ENCODE measurements at places on chromosomes 5 and 9. TPM values are rescaled to one million over a fixed set of nuclear protein-coding genes. Genes with fewer than 3 reads are reported as not detected.

GRCh38 chr5:63401436-63402046, 560.7 kb downstream of the HTR1A start:
- no peak for DNase-seq

DNA sequence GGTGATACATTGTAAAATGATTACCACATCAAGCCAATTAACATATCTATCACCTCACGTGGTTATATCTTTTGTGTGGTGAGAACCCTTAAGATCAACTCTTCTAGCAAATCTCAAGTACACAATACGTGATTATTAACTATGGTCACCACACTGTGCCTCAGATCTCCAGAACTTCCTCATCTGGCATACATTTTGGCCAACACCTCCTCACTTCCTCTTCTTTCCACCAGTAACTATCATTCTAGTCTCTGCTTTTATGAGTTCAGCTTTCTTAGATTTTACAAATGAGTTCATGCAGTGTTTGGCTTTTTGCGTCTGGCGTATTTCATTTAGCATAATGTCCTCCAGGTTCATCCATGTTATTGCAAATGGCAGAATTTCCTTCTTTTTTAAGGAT, 35.8 kb downstream of the PRKACG start:
- DNase-seq = no peak

DNA sequence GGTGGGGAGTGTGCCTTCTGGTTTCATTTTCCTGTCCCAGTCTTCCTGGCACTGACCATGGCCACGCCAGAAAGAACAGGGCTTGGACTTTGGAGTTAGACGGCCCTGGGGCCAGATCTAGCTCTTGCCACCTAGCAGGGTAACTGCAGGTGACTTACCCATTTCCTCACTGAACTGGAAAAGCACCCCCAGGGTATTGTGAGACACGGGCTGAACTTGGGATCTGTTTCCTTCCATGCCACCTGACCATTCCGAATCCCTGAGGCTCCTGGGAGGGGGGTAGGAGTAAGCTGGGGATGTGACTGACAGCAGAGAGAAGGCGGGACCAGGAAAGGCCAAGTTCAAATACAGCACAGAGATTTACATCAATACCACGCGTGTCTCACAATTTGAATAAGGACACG, 9.4 kb downstream of the HNRNPAB start:
- DNase-seq = peak; percentile 69

DNA sequence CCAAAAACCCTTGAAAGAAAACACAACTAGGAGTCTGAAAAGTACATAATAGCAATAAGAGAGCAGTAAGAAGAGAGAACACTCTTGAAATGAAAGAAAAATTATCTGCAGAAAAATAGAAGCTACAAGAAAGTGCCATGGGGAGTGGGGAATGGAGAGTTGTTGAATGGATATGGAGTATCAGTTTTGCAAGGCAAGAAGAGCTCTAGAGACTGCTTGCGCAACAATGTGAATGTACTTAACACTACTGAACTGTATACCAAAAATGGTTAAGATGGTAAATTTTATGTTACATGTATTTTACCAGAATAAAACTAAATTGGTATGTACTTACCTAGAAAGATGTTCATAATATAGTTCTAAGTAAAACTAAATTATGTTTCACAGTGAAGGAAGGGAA, 54.8 kb upstream of the RASGRF2 start:
- no peak for DNase-seq

DNA sequence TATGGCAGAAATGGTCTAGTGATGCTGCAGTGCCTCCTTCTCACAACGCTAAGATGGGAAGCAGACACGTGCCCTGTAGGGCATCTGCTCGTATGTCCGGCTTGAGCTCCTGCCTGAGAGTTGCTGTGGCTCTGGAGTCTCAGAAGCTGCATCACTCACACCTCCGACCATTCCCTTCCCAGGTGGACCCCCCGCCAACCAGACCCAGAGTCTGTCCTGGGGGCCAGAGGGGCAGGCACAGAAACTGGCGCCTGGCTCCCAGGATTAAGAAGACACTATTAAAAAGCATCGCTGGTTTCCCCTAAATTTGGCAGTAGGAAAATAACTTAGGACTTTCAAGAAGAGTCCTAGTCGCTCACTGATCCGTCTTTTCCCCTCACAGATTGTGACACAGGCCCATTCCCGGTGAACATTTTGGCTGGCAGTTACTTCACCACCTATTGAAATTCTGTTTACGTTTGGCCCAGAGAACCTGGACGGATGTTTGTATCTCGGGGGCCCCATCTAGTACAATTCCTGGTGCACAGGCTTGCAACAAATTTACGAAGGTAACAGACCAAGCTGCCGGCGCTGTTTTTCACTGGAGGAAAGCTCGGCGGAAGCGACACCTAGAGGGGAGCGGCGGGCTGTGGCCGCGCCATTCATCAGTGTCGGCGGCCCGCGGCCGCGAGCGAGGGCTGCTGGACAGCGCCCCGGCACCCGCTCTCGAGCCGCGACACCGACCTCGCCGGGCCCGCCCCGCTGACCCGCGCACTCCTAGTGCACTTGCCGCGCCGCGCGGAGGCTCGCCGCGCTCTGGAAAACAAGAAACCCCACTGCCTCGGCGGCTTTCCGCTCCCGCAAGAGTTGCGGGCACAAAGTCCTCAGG, 1.6 kb downstream of the FSTL4 start:
- peak; percentile 70 for DNase-seq

- no peak for DNase-seq
Measured at GRCh38 chr9:111940697-111941096, 44.1 kb downstream of the UGCG start.

DNA sequence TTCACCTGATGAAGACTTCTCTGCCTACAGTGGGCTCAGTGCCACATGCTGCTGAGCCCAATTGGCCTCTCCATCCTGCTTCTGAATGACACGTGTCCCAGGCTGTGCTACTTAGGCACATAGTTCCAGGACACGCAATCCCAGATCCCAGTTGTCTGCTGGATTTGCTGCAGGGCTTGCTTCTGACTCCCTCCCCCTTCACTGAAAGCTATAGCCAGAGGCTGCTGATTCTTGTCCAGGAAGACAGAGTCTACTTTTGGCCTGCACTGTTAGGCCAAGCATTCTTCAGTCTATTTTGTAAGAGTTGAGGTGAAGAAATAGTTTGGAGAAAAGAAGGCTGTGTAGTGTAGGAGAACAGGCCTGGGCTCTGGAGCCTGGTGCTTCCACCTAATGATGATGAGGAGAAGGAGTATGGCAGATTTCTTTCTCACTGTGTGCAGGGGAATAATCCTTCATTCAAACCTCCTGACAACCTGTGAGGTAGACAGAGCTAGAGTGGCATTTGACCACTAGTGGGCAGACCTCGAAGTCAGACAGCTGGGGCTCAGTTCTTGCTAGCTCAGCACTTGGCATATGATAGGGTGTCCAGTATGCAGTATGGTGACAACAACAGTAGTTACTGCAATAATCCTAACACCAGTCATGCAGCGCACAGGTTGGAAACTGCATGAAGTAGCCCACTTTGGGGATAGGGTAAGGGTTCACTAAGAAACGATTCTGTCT, 19.5 kb upstream of the ASPN start:
- DNase-seq = peak; percentile 43

- no peak for DNase-seq
Measured at GRCh38 chr5:160837211-160837610, 14.8 kb downstream of the ATP10B start.

- peak; percentile 50 for DNase-seq
Measured at GRCh38 chr5:142611154-142611553, 74.7 kb downstream of the FGF1 start.

DNA sequence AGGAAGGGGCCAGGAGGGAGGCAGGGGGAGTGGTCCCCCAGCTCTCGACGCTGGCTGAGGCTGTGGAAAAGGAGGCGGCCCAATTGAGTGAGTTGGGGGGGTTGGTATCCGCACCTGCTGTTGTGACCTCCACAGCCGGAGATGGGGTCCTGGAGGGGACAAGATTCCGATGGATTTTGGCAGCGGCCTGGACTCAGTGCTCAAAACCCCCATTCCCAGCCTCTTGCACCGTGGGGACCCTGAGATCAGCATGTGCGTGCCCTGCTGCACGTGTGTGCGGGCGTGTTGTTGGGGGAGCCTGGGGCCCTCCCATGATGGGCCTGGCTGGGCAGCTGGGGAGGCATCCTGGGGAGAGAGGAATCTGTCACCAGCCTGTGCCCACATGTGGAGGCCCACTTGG, 15.0 kb downstream of the CNTFR start:
- DNase-seq = no peak

DNA sequence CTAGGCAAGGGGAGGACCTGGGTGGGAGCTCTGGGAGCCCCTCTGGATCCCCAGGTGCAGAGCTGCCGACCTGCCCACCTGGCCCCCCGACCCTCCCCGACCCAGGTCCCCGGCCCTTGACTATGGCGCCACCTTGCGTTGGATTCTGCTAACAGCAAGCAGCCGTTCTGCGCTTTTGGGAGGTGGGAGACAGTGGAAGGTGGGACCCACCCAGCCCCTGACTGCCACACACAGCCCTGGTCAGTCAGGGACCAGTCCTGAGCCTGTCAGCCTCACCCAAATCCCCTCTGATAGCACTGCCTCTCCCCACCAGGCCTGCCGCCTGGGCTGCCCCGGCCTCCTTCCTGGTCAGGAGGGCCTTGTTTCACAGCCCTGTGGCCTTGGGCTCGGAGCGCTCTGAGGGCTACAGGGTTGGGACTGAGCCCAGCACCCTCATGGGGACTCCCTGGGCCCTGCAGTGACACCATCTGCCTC, 77.9 kb downstream of the HMCN2 start:
- DNase-seq = no peak

DNA sequence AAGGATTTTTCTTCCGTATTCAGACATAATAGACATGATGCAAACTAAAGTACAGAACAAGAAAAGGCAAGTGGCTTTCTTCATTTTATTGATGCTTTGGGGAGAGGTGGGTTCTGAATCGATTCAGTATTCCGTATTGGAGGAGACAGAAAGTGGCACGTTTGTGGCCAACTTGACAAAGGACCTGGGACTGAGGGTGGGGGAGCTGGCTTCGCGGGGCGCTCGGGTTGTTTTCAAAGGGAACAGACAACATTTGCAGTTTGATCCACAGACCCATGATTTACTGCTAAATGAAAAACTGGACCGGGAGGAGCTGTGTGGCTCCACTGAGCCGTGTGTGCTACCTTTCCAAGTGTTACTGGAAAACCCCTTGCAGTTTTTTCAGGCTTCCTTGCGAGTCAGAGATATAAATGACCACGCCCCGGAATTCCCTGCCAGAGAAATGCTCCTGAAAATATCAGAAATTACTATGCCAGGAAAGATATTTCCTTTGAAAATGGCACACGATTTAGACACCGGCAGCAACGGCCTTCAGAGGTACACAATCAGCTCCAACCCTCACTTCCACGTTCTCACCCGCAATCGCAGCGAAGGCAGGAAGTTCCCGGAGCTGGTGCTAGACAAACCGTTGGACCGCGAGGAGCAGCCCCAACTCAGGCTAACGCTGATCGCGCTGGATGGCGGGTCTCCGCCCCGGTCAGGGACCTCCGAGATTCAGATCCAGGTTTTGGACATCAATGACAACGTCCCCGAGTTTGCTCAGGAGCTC, 551 bp downstream of the PCDHB6 start:
- no peak for DNase-seq

- no peak for DNase-seq
Measured at GRCh38 chr5:74127381-74128320, 501.7 kb downstream of the ARHGEF28 start.

GRCh38 chr5:134547579-134547978, 22.1 kb downstream of the JADE2 start:
- no peak for DNase-seq

DNA sequence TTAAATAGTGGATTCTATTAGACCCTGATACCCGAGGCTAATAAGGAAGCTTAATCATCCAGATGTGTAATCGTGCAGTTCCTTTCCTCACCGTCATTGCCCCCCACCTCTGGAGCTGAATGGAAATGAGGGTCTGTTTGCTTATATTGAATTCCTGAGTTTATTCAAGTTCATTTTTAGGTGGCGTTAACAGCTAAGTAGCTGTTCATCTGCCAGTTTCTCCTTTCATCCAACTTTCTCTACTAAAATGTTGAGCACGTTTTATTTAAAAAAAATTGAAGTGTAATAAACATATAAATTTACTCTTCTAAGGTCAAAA, 291.0 kb downstream of the DOCK8 start:
- no peak for DNase-seq

DNA sequence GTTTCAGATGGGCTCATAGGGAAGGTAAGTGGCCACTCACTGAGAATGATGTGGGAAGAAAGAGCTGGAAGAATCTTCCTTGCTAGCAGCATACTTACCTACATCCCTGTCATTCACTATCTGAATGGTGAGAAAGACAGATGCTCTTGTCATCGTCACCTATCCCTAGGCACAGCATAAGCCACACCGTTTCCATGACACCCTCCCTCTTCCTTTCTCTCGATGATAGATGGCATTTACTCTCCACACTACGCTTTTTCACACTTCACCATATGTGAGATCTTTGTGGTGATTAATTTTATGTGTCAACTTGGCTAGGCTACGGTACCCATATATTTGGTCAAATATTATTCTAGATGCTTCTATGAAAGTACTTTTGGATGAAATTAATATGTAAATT, 44.4 kb upstream of the FER start:
- DNase-seq = no peak

DNA sequence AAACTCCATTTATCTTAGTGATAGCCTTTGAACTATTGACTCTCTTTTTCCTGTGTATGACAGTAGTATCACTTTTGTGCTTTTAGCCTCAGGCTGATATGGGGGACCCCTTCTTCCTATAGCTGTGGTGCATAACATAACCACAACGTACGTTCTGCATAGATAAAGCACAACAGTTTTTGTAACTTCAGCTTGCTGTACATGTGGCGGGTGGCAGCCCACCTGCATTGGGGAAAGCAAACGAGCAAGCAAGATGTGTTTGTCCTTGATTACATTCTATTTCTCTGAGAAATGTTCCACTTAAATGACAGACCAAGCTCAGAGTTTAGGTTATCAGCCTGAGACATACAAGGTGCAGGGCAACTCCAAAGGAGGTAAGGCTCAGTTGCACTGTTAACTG, 309.4 kb downstream of the KDM4C start:
- no peak for DNase-seq

Gene SLC46A2
- not detected for total RNA-seq

Gene CA9
- total RNA-seq = 0.56 TPM

Gene CD180
- 2.0 TPM for total RNA-seq

Gene SPINK5
- total RNA-seq = 12.8 TPM

Gene SLC34A3
- not detected for total RNA-seq

Gene DMRT3
- not detected for total RNA-seq

Gene TMEM174
- not detected for total RNA-seq

Gene EIF4E1B
- not detected for total RNA-seq

Gene LYRM7
- total RNA-seq = 10.8 TPM

Gene CNTNAP3B
- 4.4 TPM for total RNA-seq

Gene BTNL3
- total RNA-seq = 20.5 TPM

All from left colon (tissue), 2 donors.